ENCODE measurements at places on chromosomes 7 and 10. TPM values are rescaled to one million over a fixed set of nuclear protein-coding genes. Genes with fewer than 3 reads are reported as not detected.

The ST8SIA6 gene
- 0.72 TPM for total RNA-seq

- peaks cover 44% of the 10 kb centered on the region for H3K27me3 ChIP-seq
- no peak for DNase-seq
- H3K4me1 ChIP-seq: peaks cover 3% of the 10 kb centered on the region
- no peak overlapping the region for H3K4me3 ChIP-seq
- no peak overlapping the region for H3K27ac ChIP-seq
- H3K36me3 ChIP-seq: no peaks in the 10 kb centered on the region
Measured at GRCh38 chr7:73881352-73882046, 20.5 kb downstream of the TMEM270 start.

The PVRIG gene
- 30.1 TPM for total RNA-seq

GRCh38 chr7:41977151-41977651, 259.8 kb downstream of the GLI3 start:
- no peak overlapping the region for H3K4me3 ChIP-seq
- peaks cover 2% of the 10 kb centered on the region for H3K36me3 ChIP-seq
- peaks cover 41% of the 10 kb centered on the region for H3K27me3 ChIP-seq
- H3K4me1 ChIP-seq: no peaks in the 10 kb centered on the region

DNA sequence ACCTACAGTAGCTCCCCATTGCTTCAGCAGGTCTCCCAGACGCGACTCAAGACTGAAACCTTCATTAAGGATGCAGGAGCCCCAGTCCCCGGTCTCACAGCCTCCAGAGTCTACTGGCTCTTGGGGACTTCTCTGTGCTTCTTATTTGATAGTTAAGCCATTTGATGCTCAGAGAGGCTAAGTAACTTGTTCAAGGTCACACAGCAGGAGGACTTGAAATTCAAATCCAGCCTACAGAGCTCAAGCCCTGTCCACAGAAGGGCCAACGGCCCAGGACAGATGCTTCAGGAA, 21.2 kb upstream of the ZMIZ1 start:
- peak; percentile 1 for DNase-seq
- peak overlapping the region; percentile 92 for H3K27ac ChIP-seq
- peaks cover 2% of the 10 kb centered on the region for H3K36me3 ChIP-seq
- peaks cover 46% of the 10 kb centered on the region for H3K4me1 ChIP-seq
- H3K27me3 ChIP-seq: no peaks in the 10 kb centered on the region

DNA sequence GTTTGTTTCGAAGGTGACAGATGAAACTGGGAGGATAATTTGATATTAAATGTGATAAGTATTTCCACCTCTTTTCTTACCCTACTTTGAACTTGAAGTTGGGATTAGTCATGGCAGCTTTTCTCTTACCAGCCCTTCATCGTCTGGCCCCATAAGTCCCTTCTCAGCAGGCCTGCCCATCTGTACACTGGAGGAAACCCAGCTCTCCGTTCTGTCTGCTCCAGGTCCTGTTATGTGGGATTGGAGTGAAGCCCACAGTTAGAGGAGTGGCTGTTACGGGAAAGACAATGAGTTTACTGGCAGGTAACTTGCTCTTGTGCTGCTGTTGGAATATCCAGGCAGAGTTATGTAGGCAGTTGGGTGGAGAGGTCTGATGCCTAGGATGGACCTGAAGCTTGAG, 127.3 kb downstream of the CAMK1D start:
- peaks cover 29% of the 10 kb centered on the region for H3K4me1 ChIP-seq
- DNase-seq: no peak
- H3K36me3 ChIP-seq: peaks cover 2% of the 10 kb centered on the region
- peak overlapping the region; percentile 39 for H3K27ac ChIP-seq

- DNase-seq: no peak
- peaks cover 19% of the 10 kb centered on the region for H3K4me1 ChIP-seq
- no peak overlapping the region for H3K27ac ChIP-seq
- H3K4me3 ChIP-seq: no peak overlapping the region
- H3K36me3 ChIP-seq: peaks cover 5% of the 10 kb centered on the region
- H3K27me3 ChIP-seq: peaks cover 63% of the 10 kb centered on the region
Measured at GRCh38 chr10:21514129-21514817, 11.2 kb downstream of the SKIDA1 start.

- no peak for DNase-seq
- no peak overlapping the region for H3K27ac ChIP-seq
- H3K4me1 ChIP-seq: peaks cover 4% of the 10 kb centered on the region
- peaks cover 35% of the 10 kb centered on the region for H3K27me3 ChIP-seq
- H3K36me3 ChIP-seq: no peaks in the 10 kb centered on the region
Measured at GRCh38 chr10:22268503-22268902, 47.7 kb upstream of the COMMD3 start.

GRCh38 chr7:121428855-121429489, 32.9 kb upstream of the FAM3C start:
- H3K4me1 ChIP-seq: peaks cover 2% of the 10 kb centered on the region
- no peak overlapping the region for H3K27ac ChIP-seq
- no peak for DNase-seq
- H3K27me3 ChIP-seq: peaks cover 9% of the 10 kb centered on the region
- H3K36me3 ChIP-seq: peaks cover 3% of the 10 kb centered on the region
- no peak overlapping the region for H3K4me3 ChIP-seq

DNA sequence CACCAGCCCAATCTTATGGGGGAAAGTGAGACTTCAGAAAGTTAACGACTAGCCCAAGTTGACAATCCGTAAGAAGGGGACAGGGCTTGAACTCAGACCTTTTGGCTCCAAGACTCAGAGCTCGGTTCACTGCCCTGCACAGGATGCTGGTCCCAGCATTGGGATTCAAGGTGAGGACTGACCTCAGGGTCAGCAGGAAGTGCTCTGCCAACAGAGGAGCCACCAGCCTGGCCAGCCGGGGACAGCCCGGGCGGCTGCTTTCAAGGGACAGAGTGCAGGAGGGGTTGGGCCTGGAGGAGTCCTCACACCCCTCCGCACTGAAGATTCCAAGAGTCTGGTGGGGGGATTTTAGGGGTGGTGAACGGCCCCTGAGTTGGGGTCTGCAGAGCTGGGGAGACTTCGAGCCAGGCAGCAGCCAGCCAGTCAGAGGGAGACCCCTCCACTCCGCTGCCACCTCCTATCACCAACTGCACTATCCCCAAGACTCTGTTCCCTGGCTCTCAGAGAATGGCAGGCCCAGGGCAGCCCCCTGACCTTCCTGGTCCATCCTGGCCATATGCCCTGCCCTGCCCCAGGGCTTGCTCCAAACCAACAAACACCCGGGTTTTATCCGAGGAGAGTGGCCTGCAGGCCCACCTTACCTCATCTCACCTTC, 19.7 kb downstream of the TLL2 start:
- no peak overlapping the region for H3K27ac ChIP-seq
- no peak for DNase-seq
- no peaks in the 10 kb centered on the region for H3K4me1 ChIP-seq
- no peak overlapping the region for H3K4me3 ChIP-seq

The TSC22D4 gene
- total RNA-seq: 94.7 TPM

The PLOD3 gene
- 44.7 TPM for total RNA-seq

GRCh38 chr10:119416855-119417254, 125.7 kb downstream of the RGS10 start:
- H3K27ac ChIP-seq: peak overlapping the region; percentile 88
- H3K27me3 ChIP-seq: no peaks in the 10 kb centered on the region
- H3K4me1 ChIP-seq: peaks cover 3% of the 10 kb centered on the region
- no peaks in the 10 kb centered on the region for H3K36me3 ChIP-seq
- peak; percentile 60 for DNase-seq
- H3K4me3 ChIP-seq: no peak overlapping the region

DNA sequence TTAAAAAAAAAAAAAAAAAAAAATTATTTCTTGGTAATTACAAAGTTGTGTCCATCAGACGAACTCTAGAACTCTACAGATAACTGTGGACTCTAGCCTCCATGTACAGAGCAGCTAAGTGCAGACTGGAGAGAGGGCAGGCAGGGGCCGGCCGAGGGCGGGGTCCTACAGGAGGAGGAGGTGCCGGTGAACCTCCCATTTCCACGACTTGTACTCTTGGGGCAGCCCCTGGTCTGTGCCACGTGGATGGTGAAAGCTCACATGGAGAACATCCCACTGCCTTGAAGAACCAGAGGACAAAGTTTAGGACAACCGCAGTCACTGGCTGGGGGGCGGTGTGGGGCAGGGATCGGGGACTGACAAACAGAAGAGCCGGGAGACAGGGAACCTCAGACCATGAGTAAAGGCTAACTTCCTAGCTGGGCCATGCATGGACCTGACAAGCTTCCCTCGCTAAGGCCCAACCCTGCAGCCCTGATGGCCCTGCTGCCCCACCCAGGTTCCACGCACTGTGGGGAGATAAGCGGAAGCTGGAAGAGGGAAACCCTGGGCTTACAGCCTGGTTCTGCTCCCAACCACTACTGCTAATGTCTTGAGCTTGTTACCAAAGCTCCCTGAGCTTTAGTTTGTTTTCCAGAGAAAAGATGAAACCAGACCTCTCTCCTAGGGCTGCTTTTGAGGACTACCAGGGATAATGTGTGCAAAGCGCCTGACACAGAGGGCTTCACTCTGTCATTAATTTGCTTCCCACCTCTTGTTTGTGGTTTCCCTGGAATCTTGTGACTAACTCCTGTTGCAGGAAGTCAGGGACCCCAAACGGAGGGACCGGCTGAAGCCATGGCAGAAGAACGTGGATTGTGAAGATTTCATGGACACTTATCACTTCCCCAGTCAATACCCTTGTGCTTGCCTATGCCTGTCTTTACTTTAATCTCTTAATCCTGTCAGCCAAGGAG, 16.1 kb upstream of the SEC61G start:
- no peak overlapping the region for H3K4me3 ChIP-seq
- peaks cover 10% of the 10 kb centered on the region for H3K36me3 ChIP-seq
- DNase-seq: no peak
- H3K27me3 ChIP-seq: peaks cover 24% of the 10 kb centered on the region

- DNase-seq: no peak
- no peak overlapping the region for H3K27ac ChIP-seq
- H3K4me3 ChIP-seq: no peak overlapping the region
Measured at GRCh38 chr7:9776900-9777299, 1196.8 kb upstream of the PHF14 start.

DNA sequence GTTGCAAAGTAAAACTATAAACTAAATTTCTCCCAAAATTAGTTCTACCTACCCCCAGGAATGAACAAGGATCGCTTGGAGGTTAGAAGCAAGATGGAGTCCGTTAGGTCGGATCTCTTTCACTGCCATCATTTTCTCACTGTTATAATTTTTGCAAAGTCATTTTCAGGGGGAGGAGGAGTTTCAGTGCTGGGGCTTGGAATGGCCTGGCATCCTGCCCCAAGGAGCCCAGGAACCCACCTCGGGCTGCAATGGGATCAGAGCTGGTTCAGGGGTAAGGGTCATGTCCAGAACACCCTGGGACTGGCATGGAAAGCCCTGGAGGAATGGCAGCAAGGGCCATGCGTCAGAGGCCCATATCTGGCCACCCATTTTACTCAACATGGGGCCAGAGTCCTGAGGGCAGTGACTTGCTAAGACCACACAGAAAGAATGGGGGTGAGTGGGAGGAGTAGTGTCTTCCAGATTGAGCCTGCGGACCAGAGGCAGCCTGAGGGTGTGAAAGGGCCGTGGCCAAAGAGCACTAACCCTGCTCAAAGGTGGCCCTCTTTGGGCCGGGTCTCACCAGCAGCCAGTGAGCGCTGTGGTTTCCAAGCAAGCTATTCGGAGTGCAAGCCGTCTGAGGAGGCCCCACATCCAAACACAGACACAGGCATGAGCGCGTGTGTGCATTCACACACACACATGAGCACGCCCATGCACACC, 31.8 kb downstream of the GPRIN2 start:
- no peak for DNase-seq
- no peak overlapping the region for H3K4me3 ChIP-seq
- no peak overlapping the region for H3K27ac ChIP-seq
- no peaks in the 10 kb centered on the region for H3K36me3 ChIP-seq
- no peaks in the 10 kb centered on the region for H3K27me3 ChIP-seq

DNA sequence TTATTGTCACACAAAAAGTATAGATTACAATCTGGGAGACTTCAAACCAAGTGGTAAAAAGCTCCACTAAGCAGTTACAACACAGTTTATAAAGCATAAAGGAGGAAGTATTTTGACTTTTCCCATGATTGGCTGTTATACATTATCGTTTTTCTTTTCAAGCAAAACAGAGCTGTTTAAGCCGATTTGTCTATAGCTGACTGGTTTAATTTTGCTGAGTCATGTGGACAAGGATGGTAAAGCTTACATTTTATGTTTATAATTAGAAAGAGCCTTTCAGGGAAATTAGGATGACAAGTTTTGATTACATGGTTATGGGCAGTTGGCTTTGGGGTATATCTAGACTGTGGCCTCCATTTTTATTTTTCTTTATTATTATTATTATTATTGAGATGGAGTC, 152.5 kb upstream of the STK17A start:
- no peak overlapping the region for H3K27ac ChIP-seq
- H3K4me1 ChIP-seq: no peaks in the 10 kb centered on the region
- H3K27me3 ChIP-seq: peaks cover 17% of the 10 kb centered on the region

The KEL gene
- total RNA-seq: 3.3 TPM

- H3K4me1 ChIP-seq: no peaks in the 10 kb centered on the region
- H3K27ac ChIP-seq: no peak overlapping the region
- no peak for DNase-seq
- H3K36me3 ChIP-seq: no peaks in the 10 kb centered on the region
Measured at GRCh38 chr7:47320296-47320695, 261.6 kb downstream of the TNS3 start.

- no peak for DNase-seq
- no peak overlapping the region for H3K4me3 ChIP-seq
- H3K4me1 ChIP-seq: peaks cover 18% of the 10 kb centered on the region
- peaks cover 23% of the 10 kb centered on the region for H3K27me3 ChIP-seq
- H3K27ac ChIP-seq: no peak overlapping the region
- H3K36me3 ChIP-seq: no peaks in the 10 kb centered on the region
Measured at GRCh38 chr10:6917125-6917524, 337.0 kb upstream of the PRKCQ start.

DNA sequence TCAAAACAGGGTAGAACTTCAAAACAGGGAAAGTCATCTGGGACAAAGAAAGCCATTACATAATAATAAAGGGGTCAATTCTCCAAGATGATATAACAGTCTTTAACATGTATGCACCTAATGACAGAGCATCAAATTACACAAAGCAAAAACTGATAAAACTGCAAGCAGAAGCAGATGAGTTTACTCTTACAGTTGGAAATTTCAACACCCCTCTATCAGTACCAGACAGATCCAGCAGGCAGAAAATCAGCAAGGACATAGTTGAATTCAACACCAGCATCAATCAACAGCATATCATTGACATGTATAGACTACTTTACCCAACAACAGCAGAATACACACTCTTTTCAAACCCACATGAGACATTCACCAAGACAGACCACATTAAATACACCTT, 233.0 kb upstream of the NEBL start:
- H3K27me3 ChIP-seq: peaks cover 10% of the 10 kb centered on the region
- H3K36me3 ChIP-seq: no peaks in the 10 kb centered on the region
- no peaks in the 10 kb centered on the region for H3K4me1 ChIP-seq
- no peak overlapping the region for H3K4me3 ChIP-seq
- DNase-seq: no peak

The TAS2R3 gene
- total RNA-seq: 0.42 TPM

Measured in T-helper 17 cell (primary cell).